Tongue (tissue), 3 donors: ENCODE measurements at places on chromosomes 5 and 9. TPM values are rescaled to one million over a fixed set of nuclear protein-coding genes. Genes with fewer than 3 reads are reported as not detected.

HTR1A gene
- not detected for total RNA-seq

SPRY4 gene
- total RNA-seq, result 15.6 TPM

FOCAD gene
- total RNA-seq, result 69.5 TPM

FBP2 gene
- total RNA-seq, result 83.0 TPM

SAPCD2 gene
- total RNA-seq, result 5.6 TPM

TAS2R1 gene
- total RNA-seq, result not detected

CDX1 gene
- total RNA-seq, result 0.31 TPM

SPINK5 gene
- total RNA-seq, result 31.5 TPM

EPB41L4A gene
- total RNA-seq, result 9.7 TPM

C9orf153 gene
- not detected for total RNA-seq

PFN3 gene
- total RNA-seq, result not detected

IL4 gene
- not detected for total RNA-seq

PNPLA7 gene
- total RNA-seq, result 1.5 TPM

PDLIM7 gene
- 83.0 TPM for total RNA-seq

INSL4 gene
- total RNA-seq, result not detected

SOX30 gene
- total RNA-seq, result 0.10 TPM

PCDHGA9 gene
- total RNA-seq, result 12.2 TPM

GFRA3 gene
- 4.1 TPM for total RNA-seq

TAF9 gene
- total RNA-seq, result 21.7 TPM

CREBRF gene
- total RNA-seq, result 31.0 TPM

NRG2 gene
- 0.41 TPM for total RNA-seq

ANKRD31 gene
- total RNA-seq, result 0.51 TPM

PCDHGB1 gene
- total RNA-seq, result 3.7 TPM

SPINK4 gene
- total RNA-seq, result not detected

PRRX2 gene
- 6.9 TPM for total RNA-seq

RANBP3L gene
- total RNA-seq, result 8.4 TPM

ADRA1B gene
- total RNA-seq, result 0.51 TPM

FOXD4L5 gene
- total RNA-seq, result not detected

C5orf52 gene
- not detected for total RNA-seq

PCDHA1 gene
- total RNA-seq, result not detected

HACD4 gene
- 5.8 TPM for total RNA-seq

CCL19 gene
- total RNA-seq, result not detected

ZNF608 gene
- total RNA-seq, result 37.8 TPM
